Common myeloid progenitor, CD34-positive (primary cell): ENCODE measurements at places on chromosomes 2 and 18.

DNA sequence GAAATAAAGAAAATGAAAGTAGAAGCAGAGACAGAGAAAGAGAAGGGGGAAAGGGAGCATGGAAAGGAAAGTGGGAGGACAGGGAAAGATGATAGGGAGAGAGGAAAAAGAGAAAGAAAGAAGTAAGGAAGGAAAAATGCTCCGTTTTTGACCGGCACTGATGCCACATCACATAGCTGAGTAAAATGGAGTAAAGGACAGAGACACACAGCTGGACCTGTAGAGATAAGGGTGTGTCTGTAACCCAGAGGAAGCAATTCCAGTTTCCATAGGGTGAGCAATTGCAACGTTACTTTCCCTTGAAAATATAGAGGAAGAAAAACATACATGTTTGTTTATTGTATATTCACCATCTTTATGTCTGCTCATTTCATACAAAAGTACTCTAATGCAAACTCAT, 1866.9 kb upstream of the PIK3C3 start:
- DNase-seq: no peak

GRCh38 chr2:170362313-170362870, 184.4 kb downstream of the MYO3B start:
- DNase-seq: no peak

- DNase-seq: no peak
Observed at GRCh38 chr2:25470806-25471205, 129.1 kb upstream of the DNMT3A start.

- DNase-seq: peak; percentile 16
Observed at GRCh38 chr2:71618327-71619113, 165.2 kb downstream of the DYSF start.

DNA sequence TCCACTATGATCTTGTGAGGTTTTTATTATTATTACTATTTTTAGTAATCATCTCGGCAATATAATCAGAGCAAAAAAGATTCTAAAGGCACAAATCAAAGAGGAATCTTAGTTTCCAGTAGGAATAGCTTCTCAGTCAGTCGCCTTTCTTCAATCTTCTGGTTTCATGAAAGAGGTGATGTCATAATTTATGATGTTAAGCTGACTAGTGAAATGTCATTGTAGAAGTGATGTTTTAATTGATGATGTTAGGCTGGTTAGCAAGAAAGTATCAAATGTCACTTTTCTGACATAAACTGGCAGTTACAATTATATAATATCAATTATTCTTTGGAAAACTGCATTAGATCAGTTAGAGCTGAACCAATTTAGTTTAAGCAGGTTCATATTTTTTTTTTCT, 476.7 kb upstream of the ETAA1 start:
- no peak for DNase-seq

GRCh38 chr2:218472988-218473387, 54.1 kb downstream of the VIL1 start:
- DNase-seq: no peak

DNA sequence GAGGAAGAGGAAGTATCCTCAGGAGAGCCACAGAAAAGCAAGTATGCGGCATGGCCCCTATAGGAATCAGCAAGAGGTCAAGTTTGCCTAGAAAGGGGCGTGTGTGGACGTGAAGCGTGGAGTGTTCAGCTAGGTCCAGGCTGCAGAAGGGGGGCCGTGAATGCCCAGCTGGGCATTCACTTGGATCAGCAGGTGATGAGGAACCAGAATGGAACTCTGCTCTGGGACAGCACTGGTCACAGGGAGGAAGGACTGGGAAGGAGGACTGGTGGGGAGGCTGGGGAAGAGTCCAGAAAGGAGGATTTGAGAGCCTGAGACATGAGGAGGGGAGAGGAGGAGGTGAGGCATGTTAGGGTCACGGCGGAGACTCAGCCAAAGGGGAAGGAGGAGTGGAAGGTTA, 19.8 kb downstream of the STAT1 start:
- DNase-seq: no peak

DNA sequence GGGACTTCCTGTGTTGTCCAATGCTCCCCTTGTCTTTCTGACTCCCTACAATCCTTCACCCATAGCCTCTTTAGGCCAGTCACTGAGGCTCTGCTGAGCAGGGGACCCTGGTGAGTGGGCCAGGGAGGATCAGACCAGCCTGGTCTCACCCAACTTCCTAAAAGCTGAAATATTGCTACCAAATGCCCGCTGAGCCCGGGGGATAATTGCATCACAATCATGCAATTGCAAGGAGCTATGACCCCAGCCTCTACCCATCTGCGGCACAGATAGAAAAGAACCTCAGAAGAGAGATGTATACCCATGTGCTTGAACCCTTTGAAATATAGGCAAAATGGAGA, 3.7 kb upstream of the SP100 start:
- DNase-seq: no peak

DNA sequence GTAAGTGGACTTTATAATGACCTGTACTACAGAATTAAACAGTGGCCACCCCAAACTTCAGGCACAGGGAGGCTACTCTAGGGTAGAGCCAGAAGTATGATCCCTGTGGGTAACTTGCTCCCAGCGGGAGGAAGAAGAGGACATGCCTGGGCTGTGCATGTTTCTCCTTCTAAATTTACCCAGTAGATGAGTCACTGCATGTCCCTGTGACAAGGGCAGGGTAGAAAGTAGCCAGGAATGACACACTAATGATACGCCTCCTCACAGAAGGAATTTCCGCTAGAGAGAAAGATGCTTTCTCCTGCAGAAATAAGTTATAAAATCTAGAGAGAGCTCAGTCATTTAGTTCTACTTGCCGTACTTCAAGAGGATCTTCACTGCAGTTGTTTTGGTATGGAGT, 7.5 kb downstream of the ACYP2 start:
- DNase-seq: no peak

- DNase-seq: peak; percentile 97
Observed at GRCh38 chr2:136135921-136136906, 18.3 kb upstream of the CXCR4 start.

DNA sequence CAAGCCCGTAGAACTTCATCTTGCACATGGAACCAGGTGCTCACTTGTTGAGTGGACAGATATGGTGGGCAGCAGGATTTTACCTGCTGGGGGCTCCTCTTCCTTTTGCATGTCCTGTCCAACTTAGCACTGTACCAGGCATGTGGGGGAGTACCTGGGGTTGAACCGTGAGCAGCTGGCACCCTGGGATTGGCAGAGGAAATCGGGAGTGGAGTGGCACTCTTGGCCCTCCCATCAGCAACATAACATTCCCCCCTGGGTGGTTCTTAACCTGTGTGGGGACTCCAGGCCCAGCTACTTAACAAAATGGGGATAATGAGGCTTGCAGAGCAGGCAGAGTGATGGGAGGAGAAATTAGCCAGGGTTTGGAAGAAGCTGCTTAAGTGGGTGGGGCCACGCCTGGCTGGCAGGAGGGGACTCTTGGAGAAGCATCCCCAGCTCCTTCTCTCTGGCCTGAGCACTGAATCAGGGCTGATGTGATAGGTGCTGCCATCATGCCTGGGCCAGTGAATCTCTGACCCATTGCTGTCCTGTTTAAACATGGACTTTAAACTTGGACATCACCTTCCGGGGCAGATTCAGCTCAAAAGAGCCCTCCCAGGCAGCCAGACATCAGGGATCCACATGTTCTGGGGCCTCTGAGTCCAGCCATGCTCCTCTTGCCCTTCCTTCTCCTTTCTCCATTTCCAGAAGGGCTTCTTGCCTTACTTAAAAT, 15.5 kb downstream of the FOSL2 start:
- no peak for DNase-seq

DNA sequence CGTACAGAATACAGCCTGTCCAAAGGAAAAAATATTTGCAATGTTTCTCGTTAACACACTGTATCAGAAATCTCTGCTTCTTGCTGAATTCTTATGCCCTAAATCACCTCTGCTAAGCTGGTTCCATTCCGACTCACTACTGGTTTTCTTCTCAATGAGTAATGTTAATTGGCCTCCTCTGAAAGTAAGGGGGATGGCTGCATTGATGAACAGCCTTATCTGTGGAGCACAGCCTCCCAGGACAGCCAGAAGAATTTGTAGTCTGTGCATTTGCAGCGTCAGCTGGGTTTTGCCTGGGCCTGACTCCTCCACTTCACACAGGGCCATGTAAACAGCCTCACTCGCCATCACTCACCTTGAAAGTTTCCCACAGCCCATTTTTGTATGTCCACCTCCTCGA, 127.7 kb downstream of the RNF152 start:
- peak; percentile 21 for DNase-seq

- DNase-seq: no peak
Observed at GRCh38 chr18:62437235-62438017, 85.4 kb upstream of the ZCCHC2 start.

DNA sequence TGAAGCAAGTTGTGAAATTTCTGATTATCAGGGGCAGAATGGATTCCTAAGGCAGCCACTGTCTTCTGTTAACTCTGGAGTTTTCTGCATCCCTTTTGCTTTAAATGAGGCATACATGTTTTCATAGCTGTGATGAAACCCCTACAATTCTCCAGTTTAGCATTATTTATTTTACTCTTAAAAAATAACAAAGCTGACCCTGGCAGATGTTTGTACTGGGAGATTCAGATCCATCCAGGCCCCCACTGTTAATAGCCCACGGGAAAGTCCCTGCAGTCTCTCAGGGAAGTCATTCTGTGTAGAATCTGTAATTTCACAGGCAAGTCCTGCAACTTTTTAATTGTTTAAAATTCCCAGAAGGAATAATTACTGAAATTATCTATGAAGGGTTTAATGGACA, 353 bp upstream of the SULT1C4 start:
- peak; percentile 73 for DNase-seq

DNA sequence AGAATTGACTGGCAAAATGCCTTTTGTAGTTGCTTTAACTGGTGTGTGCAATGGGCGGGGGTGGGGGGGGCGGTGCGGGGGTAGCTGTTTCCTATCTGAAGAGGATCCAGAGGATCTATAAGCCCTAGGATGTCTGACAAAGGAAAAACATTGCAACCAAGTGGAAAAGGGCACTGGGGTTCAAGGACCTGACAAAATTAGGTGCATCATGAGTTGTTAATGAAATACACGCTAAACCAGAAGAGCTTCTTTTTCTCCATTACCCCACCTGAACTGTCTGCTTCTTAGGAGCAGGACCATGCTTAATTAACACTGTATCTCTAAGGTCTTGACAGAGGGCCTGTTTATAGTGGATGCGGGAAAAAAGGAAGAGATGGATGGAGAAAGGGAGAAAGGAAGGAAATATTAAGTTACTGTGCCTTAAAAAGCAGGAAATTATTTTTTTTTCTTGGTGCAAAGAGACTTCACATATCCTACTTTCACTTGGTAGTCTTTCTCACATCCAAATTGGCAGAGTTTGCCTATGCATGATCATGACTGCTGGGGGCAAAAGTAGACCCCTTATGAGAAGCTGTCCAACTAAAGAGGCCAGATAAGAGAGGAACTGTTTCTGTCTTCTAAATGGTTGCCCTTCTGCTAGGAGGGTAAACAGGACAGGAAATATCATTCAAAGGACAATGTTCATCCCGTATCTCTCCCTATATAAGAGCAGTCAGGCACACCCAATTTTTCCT, 4.6 kb downstream of the RND3 start:
- no peak for DNase-seq

DNA sequence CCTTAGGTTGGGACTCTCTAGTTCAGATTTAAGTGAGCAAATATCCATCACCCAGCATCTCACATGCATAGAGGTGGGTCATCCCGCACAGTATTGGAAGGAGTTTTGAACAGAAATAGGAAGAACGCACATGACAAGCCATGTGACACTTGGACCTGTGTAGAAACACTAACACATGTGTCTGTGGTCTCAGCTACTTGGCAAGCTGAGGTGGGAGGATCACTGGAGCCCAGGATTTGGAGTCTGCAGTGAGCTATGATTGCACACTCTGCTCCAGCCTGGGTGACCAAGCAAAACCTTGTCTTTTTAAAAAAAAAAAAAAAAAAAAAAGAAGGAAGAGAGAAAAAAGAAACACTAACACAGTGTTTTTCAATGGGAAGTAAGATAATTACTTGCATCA, 5.4 kb upstream of the MTCL1 start:
- no peak for DNase-seq

DNA sequence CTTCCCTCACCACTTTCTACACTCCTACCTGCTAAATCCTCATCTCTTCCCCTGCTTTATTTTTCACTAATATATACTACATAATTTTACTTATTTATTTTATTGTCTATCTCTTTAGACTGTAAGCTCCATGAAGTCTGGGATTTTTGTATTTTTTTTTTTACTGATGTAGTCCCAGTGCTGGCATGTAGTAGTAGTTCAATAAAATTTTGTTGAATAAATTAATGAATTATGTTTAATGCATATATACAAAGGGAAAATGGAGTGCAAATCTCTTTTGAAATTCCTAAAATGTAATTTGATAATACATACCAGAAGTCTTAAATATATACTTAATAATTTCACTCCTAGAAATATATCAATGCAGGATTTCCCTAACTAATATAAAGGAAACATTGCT, 7.1 kb upstream of the NABP1 start:
- DNase-seq: no peak

GRCh38 chr2:219510512-219511135, 3.7 kb upstream of the ASIC4 start:
- no peak for DNase-seq

- DNase-seq: peak; percentile 95
Observed at GRCh38 chr2:159286709-159287441, 372 bp upstream of the WDSUB1 start.

- DNase-seq: no peak
Observed at GRCh38 chr2:20438334-20439192, 8.3 kb upstream of the RHOB start.

DNA sequence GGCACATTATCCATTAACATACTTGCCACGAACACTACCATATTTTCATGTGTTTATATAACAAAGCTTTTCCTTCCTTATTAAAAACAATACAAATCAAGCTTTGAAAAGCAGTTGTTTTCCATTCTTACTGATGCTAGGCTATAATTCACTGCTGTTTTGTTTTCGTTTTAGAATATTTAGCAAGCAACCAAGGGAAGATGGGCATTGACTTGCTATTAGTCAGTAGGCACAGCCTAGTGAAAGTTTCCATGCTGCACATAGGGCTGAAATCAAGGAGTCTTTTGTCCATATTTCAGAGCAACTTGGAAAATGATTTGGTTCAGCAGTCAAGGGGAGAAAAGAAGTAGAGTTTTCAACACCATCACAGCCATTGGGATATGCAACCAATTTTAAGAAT, 31.3 kb downstream of the BCL2 start:
- no peak for DNase-seq

- no peak for DNase-seq
Observed at GRCh38 chr2:149562324-149562723, 25.3 kb downstream of the MMADHC start.

- DNase-seq: peak; percentile 2
Observed at GRCh38 chr2:105969552-105969951, 224.5 kb downstream of the UXS1 start.

GRCh38 chr18:73714466-73714865, 433.2 kb downstream of the FBXO15 start:
- DNase-seq: no peak

DNA sequence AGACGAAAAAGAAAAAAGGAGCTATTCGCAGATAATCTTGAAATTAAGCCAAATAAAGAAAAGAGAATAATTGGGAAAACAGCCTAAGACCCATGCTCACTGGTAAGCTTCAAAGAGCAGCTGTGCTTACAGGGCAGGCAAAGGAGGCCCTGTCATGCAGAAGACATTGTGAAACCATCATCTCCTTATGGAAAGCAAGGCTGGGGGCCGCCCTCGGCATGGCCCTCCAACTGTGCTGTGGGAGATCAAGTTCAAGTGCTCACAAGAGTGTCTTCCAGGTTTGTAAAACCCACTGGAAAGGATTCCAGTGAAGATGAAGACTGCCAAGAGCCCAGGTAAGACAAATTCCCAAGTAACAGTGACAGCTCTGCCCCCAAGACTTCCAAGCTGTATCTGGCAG, 32.2 kb downstream of the ACVR1 start:
- no peak for DNase-seq

GRCh38 chr2:177028296-177028695, 184.3 kb upstream of the HNRNPA3 start:
- DNase-seq: no peak
